ENCODE measurements at places on chromosomes 4 and X.

- no peak for DNase-seq
Measured at GRCh38 chr4:186203406-186203805, 12.0 kb downstream of the CYP4V2 start.

GRCh38 chrX:115889121-115889890 lies 281.2 kb upstream of the AGTR2 start:
- no peak for DNase-seq

GRCh38 chr4:6855692-6856297 lies 53.8 kb upstream of the TBC1D14 start:
- DNase-seq, result no peak

GRCh38 chr4:63269156-63269555 lies 1140.1 kb downstream of the TECRL start:
- DNase-seq, result no peak

- DNase-seq, result no peak
Measured at GRCh38 chrX:13033193-13033592, 11.2 kb downstream of the FAM9C start.

GRCh38 chr4:1164444-1164843 lies 7.9 kb downstream of the SPON2 start:
- DNase-seq, result no peak

DNA sequence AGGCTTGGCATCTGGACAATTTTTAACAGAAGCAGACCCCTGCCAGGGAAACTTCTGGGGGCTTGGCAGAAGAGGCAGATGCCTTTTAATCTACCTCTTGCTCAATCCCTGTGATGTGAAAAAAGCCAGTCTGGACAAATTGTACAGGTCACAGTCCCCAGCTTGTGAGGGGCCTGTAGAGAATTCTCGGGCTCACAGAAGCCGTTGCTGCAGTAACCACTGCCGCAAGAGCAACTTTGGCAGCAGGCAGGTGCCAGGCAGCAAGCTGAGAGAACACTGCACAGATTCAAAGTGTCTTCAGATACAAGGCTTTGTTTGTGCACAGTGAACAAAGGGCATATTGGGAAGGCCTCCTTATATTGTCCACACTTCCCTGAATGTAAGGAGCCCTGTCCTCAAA lies 11.7 kb downstream of the GPKOW start:
- DNase-seq, result no peak

GRCh38 chr4:6886886-6887285 lies 22.7 kb upstream of the TBC1D14 start:
- DNase-seq, result no peak

GRCh38 chr4:103289186-103289585 lies 91.0 kb upstream of the CENPE start:
- DNase-seq, result no peak

DNA sequence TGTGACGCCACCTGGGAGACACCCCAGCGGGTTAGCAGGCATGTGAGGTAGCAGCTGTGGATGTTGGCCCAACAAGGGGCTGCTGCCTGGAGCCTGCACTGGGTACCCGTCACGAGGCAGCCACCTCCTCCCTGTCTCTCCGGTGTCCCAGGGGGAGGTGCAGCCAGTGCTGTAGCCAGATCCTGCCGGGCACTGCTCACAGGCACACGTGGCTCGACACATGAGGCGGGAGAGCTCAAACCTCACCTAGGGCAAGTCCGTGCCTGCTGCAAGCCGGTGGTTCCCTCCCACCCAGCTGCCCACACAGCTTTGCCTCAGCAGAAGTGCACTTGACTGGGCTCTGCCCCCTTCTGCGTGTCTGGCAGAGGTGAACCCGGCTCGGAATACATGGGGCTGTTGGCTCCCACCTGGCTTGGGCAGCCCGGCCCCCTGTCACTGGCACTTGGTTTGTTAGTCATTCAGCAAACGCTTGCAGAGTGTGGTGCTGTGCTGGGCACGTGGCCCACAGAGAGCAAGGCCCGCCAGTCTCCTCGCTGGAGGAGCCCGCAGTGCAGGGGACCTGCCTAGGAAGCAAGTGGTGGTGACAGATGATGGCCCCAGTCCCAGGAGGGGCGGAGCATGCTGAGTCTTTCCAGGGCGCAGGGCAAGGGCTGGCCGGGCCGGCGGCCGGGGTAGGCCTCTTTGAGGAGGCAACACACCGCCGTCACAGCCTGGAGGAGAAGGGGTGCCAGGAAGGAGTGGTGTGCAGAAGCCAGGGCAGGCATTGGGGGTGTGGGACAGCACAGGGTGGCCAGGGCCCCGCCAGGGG lies 10.1 kb upstream of the SH3TC1 start:
- DNase-seq, result no peak

- no peak for DNase-seq
Measured at GRCh38 chrX:128650326-128650725, 598.1 kb upstream of the ACTRT1 start.

DNA sequence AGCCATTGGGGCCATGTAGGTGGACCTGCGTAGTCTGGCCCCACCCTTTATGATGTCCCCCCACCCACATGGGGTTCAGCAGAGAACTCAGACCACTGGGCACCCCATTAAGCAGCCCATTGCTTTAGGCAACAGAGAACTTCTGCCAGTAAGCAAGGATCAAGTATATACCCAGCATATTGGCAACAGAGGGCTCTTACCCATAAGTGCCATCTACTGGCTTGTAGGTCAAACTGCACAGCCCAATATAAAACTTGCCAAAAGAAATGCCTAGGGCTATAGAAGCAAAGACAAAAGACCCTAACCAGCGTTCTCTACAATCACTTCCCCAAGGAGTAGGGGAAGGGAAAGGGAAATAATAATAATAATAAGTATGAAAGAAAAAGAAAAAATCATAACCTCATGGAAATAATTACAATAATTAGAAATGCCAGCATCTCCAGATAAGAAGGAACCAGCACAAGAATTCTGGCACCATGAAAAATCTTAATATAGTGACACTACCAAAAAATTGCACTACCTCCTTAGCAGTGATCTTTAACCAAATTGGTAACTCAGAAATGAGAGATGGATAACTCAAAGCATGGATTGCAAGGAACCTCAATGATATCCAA lies 1090.7 kb downstream of the FAT4 start:
- no peak for DNase-seq

DNA sequence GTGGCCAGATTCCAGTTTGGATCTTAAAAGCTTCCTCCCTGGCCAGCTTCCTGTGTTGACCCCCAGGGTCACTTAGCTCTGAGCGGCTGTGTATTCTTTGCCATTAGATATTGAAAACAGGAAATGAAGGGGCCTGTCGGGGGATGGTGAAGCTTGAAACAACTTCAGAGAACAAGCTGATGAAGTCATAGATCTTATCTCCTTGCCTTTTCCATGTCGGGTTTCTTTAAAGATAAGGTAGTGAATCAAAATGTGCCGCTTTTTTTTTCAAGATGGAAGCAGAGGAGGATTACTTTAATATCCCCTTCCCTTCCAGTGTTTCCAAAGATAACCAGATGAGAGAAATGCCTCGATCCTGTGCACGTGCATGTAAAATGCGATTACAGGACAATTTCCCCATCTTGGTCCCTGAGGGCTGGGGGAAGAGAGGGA lies 508.5 kb downstream of the MID1IP1 start:
- no peak for DNase-seq

DNA sequence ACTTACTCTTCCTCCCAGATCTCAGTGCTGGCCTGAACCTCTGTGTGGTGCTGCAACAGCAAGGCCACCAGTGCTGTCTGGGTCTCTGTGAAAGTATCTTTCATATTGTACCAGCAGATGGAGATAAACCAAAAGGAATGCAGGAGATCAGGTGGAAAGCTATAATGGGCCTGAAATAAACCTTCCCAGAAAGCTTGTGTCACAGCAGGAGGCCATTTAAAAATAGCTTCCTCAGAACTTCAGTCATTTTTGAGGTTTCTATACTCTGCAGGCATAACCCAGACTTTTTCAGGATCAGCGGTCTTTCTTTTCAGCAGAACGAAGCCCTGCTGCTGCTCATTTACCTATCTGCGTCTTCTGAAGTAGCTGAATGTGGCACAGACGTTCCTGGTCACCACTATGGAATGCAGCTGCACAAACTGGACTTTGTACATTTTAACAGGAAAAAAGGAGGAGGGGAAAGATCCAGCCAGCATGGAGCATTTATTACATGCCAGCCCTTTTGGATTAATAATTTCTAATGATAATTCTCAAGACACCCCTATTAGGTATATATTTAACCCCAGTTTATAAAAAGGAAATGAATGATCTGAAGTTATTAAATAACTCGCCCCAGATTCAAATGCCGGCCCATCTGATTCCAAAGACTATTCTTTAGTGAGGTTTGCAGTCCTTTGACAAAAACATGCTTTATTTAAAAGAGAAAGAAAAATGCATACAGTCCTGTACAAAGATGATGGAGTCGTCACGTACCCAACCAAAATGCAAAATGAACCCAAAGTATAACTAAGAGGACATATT lies 119.7 kb downstream of the NFKB1 start:
- no peak for DNase-seq

GRCh38 chrX:134543288-134543687 lies 83.3 kb downstream of the HPRT1 start:
- DNase-seq, result no peak

DNA sequence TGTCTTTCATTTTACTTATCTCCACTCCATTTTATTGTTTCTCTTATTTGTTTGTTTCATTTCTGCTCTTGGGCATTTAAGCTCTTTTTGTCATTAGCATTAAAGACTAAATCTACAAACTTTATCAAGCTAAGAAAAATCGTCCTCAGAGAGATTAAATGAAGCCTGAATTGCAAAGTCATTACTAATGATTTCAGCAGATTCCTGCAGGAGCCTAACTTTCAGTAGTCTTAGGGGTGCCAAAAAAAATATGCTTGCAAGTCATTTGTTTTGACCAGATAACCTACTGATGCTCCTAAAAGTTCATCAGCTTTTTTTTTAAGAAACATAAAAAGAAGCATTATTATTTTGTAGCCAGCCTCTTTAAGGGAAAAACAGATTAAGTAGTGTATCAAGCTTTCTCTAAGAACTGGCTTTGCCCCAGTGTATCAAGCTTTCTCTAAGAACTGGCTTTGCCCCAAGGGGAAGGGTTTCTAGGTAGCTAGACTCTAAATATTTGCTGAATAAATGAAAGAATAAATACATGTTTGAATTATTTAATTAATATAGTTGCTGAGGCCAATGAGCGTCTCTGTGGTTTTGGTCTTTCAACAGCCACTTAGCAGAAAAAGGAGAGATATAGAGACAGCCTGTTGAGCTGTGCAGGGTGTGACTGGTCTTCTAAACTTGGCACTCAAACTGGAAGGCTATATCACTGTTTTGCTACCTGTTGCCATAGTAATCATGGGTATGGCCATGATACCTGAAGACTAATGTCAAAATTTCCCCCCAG lies 174.2 kb downstream of the BTC start:
- DNase-seq, result no peak

DNA sequence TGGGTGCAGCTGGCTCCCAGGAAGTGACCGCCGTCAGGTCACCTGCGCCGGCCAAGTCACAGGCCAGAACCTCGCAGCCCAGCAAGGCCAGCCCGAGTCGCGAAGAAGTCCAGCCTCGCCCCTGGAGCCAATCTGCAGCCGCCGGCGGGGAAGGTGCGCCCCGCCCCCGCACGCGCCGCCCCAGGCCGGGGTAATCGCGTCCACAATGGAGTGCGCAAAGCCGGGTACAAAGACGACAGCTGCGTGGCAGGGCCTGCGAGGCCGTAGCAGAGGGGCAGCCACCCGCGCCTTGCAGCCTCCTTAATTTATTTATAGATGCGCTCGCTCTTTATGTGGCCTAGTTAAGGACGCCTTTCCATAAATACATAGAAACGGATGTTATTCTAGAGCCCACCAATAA lies 139.4 kb upstream of the CPEB2 start:
- DNase-seq, result no peak

DNA sequence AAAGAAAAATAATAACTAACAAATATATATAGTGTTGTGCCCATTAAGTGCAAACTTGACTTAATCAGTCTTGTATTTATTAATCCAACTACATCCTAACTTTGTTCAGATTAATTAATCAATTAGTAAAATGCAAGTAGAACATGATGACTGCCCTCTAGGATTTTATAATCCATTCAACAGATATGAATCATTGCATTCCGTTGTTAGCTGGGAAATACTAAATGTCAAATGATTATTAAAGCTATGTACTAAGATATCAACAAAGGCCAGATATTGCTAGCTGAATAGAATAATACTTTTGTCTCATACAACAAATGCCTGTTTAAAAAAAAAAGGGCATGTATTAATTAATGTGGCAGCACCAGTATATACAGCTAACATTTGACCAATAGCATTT lies 1366.3 kb downstream of the STIM2 start:
- no peak for DNase-seq

- no peak for DNase-seq
Measured at GRCh38 chr4:121073004-121073435, 685 bp upstream of the NDNF start.

DNA sequence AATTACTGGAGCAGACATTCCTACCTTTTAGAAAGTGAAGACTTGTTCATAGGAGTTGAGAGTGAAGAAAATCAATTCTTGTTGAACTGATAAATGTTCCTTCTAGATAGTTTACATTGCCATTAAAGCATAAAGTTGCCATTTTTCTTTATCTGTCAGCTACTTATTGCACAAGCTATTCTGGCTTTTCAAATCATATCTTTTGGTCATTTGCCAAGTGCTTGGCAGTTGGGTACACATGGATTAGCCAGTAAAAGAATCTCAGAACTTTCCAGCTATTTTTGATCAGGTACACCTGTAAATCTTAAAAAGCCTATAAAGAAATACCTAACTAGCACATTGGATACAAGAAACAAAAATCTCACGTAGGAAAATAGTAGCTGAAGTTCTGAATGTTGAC lies 56.4 kb upstream of the PNPLA4 start:
- no peak for DNase-seq

DNA sequence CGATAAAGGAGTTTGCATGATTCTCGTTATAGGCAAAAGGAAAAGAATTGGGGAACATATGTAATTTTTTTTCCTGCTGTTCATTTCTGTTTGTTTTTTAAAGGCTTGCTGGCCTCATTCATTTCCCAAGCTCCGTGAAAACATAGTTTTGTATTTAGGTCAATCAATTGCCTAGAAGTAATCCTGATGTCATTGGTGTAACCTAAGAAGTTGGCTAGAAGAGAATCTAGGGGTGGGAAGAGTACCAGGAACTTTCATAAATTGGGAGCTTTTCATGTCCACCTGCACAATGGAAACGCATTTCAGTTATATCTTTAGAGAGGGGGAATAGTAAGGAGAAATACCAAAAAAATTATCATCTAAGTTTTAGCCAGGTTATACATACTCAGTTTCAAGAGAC lies 3.8 kb downstream of the RAPGEF2 start:
- DNase-seq, result no peak

- DNase-seq, result no peak
Measured at GRCh38 chr4:144518181-144518895, 127.6 kb upstream of the HHIP start.

GRCh38 chr4:26911254-26911653 lies 50.6 kb downstream of the STIM2 start:
- no peak for DNase-seq

Data from type B pancreatic cell (in vitro differentiated cells).